ENCODE measurements at places on chromosomes 7 and 10.

DNA sequence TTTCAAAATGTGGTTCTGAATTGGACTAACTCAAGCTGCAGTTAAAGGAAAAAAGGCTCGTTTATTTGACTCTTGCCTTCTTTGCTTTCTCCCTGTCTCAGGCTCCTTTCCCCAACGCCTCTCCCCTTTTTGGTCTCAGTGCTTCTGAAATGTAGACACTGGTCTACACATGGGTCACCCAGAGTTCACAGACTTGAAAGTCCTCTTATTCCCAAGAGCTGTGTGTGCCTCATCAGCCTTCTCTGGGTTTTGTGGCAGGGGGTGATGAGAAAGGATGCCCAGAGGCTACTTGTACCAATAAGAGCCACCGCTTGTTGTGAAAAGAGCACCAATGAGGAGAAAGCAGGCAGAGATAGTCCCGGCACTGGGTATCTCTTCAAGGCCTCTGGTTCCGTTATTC, 125.7 kb downstream of the BICC1 start:
- DNase-seq = no peak

DNA sequence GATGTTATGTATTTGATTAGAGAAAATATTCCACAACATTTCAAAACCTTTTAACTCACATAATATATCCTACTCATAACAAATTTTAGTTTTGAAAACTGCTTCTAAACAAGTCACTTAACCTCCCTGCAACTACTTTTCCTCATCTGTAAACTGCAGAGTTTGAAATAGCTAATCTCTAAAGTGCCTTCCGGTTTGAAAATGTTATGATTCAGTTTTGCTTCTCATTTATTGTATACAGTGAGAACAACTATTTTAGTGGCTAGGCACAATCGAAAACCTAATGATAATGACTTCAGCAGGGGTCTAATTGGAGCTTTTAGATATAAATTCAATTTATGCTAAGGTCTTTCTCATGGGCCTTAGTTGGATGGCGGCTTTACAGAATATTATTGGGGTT, 30.7 kb upstream of the TEX47 start:
- no peak for DNase-seq

DNA sequence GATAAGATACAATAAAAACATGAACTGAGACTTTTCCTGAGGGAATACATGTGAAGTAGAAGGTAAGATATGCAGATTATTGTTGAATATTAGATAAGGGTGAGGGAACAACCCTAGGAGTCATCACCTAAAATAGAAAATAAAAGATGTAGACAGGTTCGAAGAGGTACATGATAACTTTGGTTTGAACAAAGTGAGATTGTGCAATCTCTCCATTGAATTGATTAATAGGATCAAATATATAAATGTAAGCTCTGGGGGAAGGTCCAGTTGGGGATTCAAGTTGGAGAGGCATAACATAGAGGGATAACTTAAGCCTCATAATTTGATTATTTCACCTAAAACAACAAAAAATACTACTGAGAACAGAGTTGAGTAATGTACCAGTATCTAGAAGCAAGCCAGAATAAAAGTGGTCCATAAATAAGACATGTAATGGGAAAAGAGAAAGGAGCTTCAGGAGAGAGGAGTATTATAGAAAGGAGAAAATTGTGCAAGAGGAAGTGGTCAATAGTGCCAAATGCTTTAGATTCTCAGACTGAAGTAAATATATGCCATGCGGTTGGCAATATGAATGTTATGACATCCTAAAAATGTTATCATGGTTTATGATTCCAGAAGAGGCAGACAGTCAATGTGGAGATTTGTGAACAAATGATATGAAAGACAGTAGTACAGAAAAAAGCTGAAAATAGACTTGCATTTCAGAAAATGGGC, 282.3 kb upstream of the CHRM2 start:
- DNase-seq = no peak

DNA sequence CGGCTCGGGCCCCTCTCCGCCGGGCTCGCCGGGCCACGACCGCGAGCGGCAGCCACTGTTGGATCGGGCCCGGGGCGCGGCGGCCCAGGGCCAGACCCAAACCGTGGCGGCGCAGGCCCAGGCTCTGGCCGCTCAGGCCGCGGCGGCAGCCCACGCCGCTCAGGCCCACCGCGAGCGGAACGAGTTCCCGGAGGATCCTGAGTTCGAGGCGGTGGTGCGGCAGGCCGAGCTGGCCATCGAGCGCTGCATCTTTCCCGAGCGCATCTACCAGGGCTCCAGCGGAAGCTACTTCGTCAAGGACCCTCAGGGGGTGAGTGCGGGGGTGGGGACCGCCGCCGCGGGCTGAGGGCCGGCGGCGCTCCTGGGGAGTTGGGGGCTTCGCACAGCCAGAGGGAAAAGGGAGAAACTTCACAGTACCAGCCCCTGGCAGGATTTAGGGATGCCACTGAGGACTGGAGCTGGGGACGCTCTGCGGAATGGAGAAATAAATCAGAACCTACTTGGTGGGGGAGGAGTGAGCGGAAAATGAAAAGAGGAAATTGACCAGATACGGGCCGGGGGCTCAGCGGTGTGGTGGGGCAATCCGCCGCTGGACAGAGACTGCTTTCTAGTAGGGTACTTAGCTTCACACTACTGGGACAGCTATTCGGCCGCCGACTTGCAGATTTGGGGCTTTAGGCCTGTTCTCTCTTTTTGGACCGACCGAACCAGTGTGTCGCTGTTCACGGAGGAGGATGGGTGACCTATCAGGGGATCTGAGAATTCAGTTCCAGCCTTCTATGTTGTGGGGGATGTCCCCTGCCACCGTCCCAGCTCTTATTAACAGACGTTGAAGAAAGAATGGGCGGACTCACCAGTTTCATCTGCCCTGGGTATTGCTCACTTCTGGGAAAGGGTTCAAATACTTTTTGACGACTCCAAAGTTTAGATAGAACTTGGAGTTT, 669 bp downstream of the PI4K2A start:
- DNase-seq = peak; percentile 77

DNA sequence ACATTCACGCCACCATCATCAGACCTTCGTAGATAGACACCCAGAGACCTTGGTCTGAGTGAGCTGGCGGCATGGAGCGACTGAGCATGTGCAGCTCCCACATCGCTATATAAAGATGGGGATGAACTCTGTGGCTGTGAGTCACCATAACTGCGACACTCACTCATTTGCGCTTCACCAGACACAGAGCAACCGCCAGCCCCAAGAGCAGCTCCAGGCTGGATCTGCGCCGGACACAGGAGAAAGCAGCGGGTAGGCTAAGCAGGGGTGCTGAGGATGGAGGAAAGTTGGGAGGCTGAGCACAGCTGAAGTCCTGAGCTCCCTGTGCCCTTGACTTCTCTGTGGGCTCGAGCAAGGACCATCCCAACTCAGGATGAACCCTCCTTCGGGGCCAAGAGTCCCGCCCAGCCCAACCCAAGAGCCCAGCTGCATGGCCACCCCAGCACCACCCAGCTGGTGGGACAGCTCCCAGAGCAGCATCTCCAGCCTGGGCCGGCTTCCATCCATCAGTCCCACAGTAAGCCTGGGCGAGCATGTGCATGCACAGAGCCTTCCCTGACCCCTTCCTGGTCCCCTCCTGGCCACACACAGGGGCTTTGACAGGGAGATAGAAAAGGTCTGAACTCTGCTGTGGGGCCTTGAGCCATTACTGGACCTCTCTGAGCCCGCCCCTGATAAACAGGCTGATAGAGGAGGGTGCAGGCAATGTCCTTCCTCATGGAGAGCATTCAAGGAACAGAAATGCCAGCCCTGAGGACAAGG, at the start of gene OPN4:
TSS of gene OPN4 (plus strand) at position 137 of the 762 bp plus-strand sequence. CDS start at position 374, 237 bp downstream.
- peak; percentile 67 for DNase-seq

GRCh38 chr10:11433657-11434056, 177.8 kb downstream of the USP6NL start:
- no peak for DNase-seq

GRCh38 chr10:13916384-13916947, 329.7 kb downstream of the PRPF18 start:
- no peak for DNase-seq

- DNase-seq = peak; percentile 87
Measured at GRCh38 chr10:49138361-49138891, 4.6 kb upstream of the FAM170B start.

DNA sequence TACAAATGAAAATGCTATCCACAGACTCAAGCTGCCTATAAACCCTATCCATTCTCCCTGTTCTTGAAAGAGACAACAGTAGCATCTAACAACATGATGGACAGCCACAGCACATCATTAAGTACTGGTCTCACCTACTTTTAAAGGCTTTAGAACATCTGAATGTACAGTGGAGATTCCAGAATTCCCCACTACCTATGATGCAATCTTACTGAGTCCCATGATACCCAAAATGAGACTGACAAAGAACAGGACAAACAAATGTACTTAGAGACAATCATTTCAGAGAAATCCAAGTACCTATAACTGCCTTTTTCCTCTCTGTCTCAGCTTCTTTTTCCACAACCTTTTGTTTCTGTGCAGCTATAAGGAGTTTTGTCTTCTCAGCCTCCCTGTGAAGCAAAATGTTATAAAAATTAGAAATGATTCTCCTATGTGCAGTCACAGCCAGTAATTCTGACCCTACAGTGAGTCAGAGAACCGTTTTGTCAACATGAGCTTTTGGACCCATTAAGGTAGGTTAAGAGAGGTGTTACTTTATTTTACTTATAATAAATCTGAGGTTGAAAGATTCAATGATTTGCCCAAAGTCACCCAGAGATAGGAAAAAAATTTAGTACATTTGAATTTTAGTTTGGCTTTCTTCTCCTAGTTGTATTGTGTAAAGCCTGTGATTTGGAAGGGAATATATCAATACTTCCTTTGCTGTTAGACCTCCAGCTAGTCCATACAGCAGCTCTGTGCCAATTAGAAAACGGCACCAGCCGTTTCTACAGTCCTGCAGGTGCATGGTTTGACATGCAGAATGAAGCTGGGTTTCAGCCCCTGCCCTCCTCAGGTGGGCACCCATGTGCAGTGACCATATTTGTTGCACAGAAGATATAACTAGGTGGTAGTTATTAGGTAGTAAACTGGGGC, 21.9 kb downstream of the ERLIN1 start:
- DNase-seq = peak; percentile 15

- DNase-seq = peak; percentile 16
Measured at GRCh38 chr7:17654940-17655339, 285.4 kb downstream of the SNX13 start.

GRCh38 chr10:78898341-78899097, 170.2 kb upstream of the ZMIZ1 start:
- DNase-seq = no peak

- no peak for DNase-seq
Measured at GRCh38 chr10:71099731-71100361, 112.5 kb upstream of the UNC5B start.

GRCh38 chr10:131848296-131848695, 52.5 kb upstream of the PPP2R2D start:
- DNase-seq = no peak

- DNase-seq = peak; percentile 23
Measured at GRCh38 chr7:155824227-155824886, 12.1 kb upstream of the SHH start.

GRCh38 chr10:19815731-19816410, 361 bp upstream of the PLXDC2 start:
- peak; percentile 56 for DNase-seq

- DNase-seq = peak; percentile 35
Measured at GRCh38 chr10:20855398-20856038, 41.6 kb downstream of the NEBL start.

DNA sequence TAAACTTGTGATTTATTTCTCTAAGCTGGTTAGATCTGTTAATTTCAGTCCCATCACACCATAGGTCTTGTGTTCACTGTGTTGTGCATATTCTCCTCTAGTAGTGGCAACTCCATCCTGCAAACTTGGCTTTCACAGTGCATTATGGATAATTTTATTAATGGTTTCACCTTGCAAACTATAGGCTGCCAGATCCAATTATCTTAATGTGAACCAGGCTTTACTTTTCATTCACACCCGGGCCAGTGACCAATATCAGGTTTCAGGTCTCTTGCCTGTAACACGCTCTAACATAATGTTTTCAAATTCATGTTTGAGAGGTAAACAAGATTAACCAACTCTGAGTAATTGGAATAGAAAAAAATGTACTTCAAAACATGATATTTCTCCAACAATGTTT, 1293.0 kb downstream of the REEP3 start:
- DNase-seq = no peak

DNA sequence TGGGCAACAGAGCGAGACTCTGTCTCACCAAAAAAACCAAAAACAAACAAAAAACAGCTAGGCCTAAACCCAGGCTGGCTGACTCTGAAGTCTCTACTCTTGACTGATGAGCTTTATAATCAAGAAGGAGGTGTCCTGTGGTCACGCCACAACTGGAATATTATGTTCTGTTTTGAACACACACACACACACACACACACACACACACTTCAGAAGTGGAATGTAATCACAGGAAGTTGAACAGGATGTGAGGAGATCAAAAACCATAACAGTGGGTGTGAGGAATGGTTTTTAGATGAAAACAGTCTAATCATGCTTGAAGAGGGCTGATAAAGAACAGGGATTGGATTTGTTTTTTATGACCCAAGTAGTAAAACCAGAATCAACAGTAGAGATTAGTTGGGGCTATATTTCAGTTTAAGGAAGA, 51.1 kb upstream of the IL6 start:
- peak; percentile 86 for DNase-seq

DNA sequence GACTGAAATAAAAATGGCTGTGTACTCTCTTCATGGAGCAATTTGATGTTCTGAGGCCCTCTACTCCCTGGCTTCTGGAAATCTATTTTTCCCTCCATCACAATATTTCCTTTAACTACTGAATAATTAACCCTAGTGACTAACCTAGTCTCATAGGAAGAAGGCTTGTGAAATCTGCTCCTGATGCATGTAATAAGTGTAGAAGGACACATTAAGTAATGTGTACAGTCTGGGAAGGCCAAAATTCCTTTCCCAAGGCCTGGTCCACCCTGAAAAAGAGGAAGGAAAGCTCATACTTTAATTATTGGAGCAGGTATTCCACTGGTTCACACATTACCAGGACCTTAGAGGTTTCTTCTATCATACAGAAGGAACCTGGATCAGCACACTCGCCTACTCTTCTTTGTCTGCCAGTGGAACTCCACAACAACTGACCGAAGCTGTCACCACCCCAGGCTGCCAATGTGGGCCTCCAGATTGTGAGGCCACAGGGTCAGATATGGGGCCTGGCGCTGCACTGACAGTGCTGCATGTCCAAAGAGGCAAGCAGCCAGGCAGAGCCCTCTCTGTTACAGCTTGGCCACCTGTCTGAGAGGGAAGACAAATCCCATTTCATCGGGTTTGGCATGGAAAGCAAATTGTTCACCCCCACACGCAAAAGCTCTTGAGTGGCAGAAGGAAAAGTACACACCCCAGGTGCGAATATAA, 54.4 kb upstream of the FAM133B start:
- peak; percentile 37 for DNase-seq

DNA sequence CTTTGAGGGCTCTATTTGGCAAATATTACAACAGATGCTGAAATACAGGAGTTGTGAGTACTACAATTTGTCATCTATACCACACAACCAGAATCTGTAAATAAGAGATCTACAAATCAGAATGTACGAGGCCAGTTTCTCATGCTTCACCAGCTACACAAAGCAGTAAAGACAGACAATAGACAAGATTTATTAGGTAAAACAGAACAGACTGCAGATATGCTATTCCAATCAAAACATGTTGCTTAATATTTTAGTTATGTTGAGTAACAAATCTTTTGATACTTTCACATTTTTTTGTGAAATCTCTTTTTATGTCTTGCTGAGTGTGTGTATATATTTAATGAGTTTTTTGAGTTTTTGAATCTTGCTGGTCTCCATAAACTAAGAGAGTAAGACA, 109.1 kb downstream of the CHCHD3 start:
- no peak for DNase-seq
